Stimulated activated CD4-positive, alpha-beta T cell treated with anti-CD3 and anti-CD28 coated beads, Interleukin-12 subunit alpha, Interleukin-12 subunit beta, amount 100 ng/mL, for 48 hours (primary cell): ENCODE measurements at places on chromosomes 12 and 14.
A peak's percentile ranks its signal among the peaks of the same experiment; 100 is the strongest.

GRCh38 chr14:63881926-63882325, 29.1 kb downstream of the SYNE2 start:
- no peak for DNase-seq

GRCh38 chr12:109004017-109004416, 16.9 kb downstream of the SVOP start:
- no peak for DNase-seq

DNA sequence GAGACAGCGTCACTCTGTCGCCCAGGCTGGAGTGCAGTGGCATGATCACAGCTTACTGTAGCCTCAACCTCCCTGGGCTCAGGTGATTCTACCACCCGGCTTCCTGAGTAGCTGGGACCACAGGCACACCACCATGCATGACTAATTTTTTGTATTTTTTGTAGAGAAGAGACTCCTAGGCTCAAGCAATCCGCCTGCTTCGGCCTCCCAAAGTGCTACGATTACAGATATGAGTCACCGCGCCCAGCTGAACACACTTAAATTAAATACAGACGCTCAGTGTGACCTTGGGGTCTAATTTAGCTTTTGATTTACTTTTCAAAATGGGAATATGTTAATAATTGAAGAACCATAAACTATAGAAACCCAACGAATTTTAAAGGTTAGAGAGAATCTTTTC, 77.2 kb downstream of the C2CD5 start:
- no peak for DNase-seq

DNA sequence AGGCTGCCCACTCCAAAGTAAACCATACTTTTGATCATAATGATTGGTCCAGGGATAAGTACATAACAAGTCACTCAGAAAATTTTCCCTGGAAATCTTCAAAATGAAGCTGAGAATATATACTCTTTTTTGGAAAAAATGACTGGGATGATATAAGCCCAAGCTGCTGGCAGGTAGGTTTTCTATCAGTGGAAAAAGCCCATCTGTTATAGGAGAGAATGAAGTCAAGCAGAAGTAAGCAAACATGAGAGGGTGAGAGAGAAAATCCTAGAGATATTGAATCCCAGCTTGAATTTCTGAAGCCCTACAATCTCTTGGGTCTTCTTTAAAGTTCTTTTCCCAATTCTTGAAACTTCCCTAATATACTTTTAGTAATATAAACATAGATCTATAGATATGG, 37.3 kb upstream of the ZDHHC17 start:
- no peak for DNase-seq

GRCh38 chr14:24982472-24983155, 67.3 kb downstream of the STXBP6 start:
- no peak for DNase-seq

DNA sequence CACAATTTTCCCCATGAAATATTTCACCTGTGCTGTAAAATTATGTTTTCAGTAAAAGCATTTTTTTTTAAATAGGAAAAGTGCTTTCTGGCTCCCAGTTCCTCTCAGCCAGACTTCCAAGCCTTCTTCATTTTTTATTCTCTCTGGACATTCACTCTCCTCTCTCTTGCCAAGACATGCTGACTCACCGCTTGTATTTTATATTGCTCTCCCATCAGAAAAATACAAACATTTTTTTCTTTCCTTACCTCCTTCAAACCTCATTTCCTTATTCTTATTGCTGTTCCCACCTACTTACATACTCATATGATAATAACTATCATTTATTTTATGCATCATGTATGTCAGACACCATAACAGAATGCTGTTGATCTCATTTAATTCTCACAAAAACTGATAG, 37.7 kb upstream of the ZNF641 start:
- DNase-seq, result no peak

- DNase-seq, result no peak
Measured at GRCh38 chr14:83247924-83248639, 1714.4 kb upstream of the SEL1L start.

- no peak for DNase-seq
Measured at GRCh38 chr12:69252033-69252432, 12.7 kb downstream of the CPSF6 start.

- DNase-seq, result no peak
Measured at GRCh38 chr14:104132981-104133380, 5.4 kb upstream of the KIF26A start.

DNA sequence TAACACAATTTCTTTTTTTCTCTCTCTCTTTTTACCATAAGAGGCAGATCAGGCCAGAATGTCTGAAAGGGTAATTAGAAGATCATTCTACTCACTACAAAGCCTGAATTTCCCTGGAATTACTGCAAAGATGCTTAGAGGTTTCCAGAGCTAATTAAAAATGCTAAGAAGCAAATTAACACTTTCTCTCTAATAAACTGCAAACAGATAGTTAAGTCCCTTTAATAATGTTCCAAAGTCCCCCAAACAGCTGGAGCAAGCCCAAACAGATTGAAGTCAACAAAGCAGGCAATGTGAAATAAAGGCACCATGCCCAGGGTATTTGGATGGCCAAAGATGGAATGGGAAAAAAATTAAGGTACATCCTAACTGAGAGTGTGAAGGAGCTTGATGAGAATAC, 208.8 kb upstream of the LRFN5 start:
- no peak for DNase-seq

- no peak for DNase-seq
Measured at GRCh38 chr14:104545151-104545941, 34.2 kb upstream of the C14orf180 start.

- no peak for DNase-seq
Measured at GRCh38 chr14:85535991-85536832, 6.3 kb downstream of the FLRT2 start.

DNA sequence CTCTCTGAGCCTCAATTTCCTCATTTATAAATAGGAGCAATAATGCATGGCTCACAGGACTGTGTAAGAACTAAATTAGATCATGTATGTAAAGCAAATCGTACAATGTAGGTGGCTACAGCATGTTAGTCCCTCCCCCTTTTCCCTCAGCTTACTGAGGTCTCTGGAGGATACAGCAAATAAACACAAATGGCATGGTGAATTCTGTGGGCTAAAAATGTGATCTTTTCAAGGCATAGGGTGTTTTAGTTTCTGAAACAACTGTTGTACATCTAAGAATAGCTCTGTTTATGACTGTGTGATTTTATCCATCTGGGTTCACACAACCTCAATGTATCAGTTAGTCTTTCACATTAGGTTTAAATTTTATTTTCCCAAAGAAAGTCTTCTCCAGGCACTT, 121.2 kb upstream of the PLEKHG7 start:
- DNase-seq, result no peak

GRCh38 chr14:53458368-53458814, 305.3 kb upstream of the DDHD1 start:
- no peak for DNase-seq

DNA sequence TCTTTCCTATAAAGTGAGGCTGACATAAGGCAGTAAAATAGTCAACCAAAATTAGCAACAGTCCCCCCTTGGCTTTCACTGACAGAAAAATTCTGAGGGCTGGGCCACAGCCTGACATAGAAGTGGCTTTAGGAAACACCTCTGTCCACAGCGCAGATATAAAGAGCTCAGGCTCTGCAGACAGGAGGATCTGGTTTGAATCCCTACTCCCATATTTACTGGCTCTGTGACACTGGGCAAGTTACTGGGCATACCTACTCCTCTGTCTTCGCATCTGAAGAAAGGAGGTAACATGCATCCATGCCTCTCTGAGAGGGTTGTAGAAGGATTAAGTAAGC, 95.3 kb downstream of the STXBP6 start:
- DNase-seq, result no peak

DNA sequence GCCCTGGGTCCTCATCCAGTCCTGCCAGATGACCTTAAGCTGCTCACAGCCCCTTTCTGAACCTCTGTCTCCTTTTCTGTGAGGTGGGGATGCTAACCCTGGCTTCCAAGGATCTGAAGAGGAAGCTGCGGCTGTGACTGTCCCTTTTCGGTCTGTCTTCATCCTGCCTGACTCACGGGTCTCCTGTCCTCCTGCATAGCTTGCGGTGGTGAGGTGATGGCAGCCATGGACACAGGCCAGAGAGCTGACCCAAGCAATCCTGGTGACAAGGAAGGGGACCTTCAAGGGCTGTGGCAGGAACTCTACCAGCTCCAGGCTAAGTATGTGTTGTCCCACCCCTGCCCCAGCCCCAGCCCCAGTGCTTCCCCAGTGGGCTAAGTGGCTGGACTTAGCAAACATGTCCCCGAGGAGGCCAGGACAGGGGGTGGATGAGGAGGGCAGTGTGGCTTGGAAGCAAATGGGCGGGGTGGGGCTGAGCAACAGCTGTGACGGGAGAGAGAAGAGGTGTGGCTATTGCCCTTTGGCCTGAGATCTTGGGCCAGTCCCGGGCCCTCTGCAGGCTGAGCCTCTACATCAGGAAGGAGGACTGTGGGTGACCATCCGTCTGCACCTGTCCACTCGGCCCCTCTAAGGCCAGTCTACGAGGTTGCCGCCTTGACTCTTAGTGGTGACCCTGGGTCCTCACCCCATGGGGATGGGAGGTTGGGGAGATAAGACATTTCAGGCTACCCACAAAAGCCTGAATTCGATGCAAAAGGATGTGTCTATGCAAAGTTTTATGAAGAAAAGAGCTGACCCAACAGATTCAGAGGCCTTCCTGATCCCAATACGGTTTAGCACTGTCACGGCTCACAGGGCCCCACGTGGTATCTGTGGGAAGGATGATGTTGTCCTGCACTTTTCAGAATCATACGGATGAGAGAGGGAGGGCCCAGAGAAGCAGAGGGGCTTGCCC, 1.1 kb downstream of the CCDC197 start:
- no peak for DNase-seq

DNA sequence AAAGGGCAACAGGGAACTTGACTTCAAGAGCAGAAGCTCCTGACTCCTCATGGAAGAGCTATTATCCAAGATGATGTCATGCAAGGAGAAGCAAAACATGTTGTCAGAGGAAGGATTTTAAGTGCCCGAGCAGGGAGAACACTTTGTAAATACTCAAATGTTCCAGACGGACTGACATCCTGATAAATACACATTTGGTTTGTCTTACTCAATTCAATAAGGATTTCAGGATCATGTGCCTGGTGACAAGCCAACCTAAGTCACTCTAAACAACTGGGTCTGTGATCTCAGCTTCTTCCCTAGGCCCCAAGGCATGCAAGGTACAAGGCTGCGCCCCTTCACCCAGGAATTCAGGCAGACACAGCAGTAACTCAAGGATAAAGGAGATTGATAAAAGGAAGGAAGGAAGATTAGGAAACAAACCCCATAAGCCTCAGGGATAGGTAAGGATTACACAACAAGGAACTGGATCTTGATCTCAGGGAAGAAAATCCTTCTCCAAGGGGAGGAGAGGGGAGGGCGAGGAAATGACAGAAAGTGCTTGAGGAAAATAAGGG, 26.8 kb upstream of the CEBPE start:
- DNase-seq, result no peak

GRCh38 chr12:57470970-57471656, 8.6 kb downstream of the ARHGAP9 start:
- no peak for DNase-seq

GRCh38 chr12:12334367-12335040, 15.5 kb downstream of the MANSC1 start:
- DNase-seq, result peak; percentile 50

- no peak for DNase-seq
Measured at GRCh38 chr12:104975587-104976343, 10.4 kb upstream of the NOPCHAP1 start.

DNA sequence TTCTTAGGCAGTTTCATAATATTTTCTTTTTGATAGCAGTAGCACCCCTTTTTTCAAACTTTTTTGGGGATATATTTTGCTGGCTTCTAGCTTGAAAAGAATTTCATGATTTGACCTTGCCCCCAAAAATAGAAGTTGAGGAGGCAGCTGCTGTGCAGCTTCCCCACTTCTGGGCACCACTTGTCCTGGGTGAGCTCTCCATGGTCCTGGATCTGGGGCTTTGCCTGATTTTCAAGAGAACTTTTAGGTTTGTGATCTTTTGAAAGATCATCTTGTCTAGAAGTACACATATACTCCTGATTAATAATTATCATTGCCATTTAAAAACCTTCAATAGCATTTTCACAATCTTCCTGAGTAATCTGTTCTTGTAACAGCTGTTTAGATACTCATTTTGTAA, 271.6 kb downstream of the NPAS3 start:
- DNase-seq, result no peak

- no peak for DNase-seq
Measured at GRCh38 chr14:86450085-86450484, 920.1 kb downstream of the FLRT2 start.

DNA sequence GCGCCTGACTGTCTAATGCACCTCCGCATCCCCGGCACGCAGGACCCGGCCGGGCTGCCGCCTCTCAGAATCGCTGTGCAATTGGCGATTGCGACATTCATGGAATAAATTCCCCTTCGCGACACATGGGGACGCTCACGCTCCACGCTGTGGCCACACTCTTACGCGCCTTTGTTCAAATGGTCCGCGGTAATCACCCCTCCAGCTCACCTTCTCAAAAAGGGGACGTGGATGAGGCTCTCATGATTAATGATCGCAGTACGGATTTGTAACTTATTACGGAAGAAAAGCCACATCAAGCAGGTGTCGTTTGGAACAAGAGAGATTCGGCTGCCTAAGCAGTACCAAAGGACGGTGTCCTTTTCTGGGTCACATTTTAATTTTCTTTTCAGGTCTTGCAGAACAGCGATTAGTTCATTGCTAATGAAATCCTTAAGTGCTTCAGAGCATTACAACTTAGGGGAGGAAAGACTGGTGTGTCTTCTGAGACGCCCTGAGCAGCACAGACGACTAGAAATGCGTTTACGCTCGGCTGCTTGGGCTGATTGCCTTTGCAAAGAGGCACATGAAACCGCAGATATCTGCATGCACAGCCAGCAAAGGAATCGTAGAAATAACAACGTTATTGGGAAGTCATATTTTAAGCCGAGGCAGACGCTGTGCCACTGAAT, 37.3 kb upstream of the ADGRD1 start:
- peak; percentile 11 for DNase-seq

DNA sequence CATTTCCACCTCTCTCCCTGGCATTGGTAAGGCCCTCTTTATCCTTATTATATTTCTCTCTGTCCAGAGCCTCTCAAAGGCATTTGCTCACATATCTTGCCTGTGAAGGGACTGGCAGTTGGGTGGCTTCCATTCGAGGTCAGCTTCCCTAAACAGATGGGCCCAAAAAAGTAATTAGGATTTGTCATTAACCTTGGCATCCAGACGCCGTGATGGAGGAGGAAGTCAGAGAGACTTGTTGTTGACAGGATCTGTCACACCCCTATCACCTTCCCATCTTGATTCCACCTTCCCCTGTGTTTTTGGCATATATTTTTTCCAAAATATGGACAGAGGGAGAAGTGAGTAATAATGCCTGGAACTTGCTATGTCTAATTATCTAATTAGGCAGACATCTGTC, 54.0 kb upstream of the OAS1 start:
- no peak for DNase-seq

- DNase-seq, result no peak
Measured at GRCh38 chr12:28023156-28023887, 50.8 kb upstream of the PTHLH start.

- DNase-seq, result no peak
Measured at GRCh38 chr12:25152055-25152454, 42.9 kb downstream of the DNAI7 start.

GRCh38 chr14:104441275-104442106, 138.1 kb upstream of the C14orf180 start:
- DNase-seq, result no peak

GRCh38 chr12:111368788-111369495, at the start of gene PHETA1:
TSS of gene PHETA1 (minus strand) at chr12:111369095. CDS start at chr12:111363427, 5,668 bp downstream.
- DNase-seq, result peak; percentile 74

GRCh38 chr12:75870878-75871277, 160.7 kb downstream of the PHLDA1 start:
- no peak for DNase-seq

- no peak for DNase-seq
Measured at GRCh38 chr12:47739979-47740378, 14.7 kb upstream of the ENDOU start.

- no peak for DNase-seq
Measured at GRCh38 chr12:40561395-40561966, 130.8 kb upstream of the CNTN1 start.
